ENCODE measurements at places on chromosomes 2 and 18. TPM values are rescaled to one million over a fixed set of nuclear protein-coding genes. Genes with fewer than 3 reads are reported as not detected.

DNA sequence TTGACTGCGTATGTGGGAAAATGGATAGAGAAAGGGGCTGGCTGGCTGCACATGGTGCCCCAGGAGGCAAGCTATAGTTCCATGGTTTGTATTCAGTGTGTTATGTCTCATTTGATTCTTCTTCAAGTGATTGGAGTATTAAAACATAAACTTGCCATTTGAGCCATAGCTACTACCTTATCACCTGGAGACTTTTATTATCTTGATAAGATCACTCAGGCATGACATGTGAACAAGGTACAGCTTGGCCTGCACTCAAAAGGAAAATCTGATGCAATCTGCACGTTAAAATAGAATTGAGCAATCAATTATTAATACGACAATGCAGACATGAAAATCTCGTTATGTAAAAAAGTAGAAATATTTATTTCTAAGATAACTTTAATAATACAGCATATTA, 116.9 kb downstream of the RND3 start:
- no peak overlapping the region for H3K4me3 ChIP-seq
- no peaks in the 10 kb centered on the region for H3K36me3 ChIP-seq
- H3K27ac ChIP-seq = no peak overlapping the region

GRCh38 chr2:176991411-176991810, 221.2 kb upstream of the HNRNPA3 start:
- DNase-seq = no peak
- H3K4me3 ChIP-seq = no peak overlapping the region
- H3K36me3 ChIP-seq = no peaks in the 10 kb centered on the region

GRCh38 chr2:182868054-182868796, 1.8 kb upstream of the FRZB start:
- no peaks in the 10 kb centered on the region for H3K36me3 ChIP-seq
- H3K4me1 ChIP-seq = peaks cover 9% of the 10 kb centered on the region
- H3K27ac ChIP-seq = peak overlapping the region; percentile 15
- no peak overlapping the region for H3K4me3 ChIP-seq
- DNase-seq = no peak

DNA sequence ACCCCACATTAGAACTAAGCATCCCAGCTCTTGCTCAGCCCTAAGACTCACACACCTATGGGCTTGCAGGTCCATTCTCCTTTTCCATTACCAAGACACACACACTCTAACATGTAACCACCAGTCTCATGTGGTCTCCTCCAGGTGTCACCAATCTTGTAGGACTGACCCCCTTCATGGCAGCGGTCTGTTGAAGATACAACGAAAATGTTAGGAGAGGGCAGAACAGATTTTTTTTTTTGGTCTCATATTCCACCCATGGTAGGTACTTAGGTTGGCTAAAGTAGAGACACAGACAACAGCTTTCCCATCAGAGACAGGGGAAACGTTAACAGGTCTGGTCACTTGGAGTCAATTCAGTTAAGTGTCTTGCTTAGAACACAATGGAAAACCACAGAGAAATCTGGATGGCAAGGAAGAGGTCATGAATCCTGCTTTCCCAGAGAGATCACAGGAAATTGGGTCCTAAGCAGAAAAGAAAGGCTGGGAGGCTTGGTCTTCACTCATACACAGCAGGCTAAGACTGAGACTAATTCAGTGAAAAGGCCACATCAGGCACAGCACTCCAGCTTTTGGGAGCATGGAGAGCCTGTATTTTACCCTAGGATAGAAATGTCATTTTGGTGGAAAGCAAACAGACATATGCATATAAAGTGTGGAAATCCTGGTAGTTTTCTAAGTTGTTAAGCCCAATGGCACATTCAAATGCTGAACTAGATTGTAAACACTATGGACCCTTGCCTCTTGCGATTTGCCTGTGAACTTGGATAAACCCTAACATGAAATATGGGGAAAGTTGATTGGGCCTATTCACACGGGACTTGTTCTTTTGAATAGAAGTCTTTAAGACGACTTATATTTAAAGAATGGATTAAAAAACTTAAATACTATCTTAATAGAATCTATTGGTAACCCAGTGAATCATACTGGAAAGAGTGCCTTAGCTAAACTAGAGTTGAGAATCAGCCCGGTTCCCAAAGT, 3.8 kb downstream of the FN1 start:
- peaks cover 2% of the 10 kb centered on the region for H3K27me3 ChIP-seq
- H3K36me3 ChIP-seq = no peaks in the 10 kb centered on the region
- H3K27ac ChIP-seq = no peak overlapping the region
- H3K4me3 ChIP-seq = no peak overlapping the region
- peaks cover 13% of the 10 kb centered on the region for H3K4me1 ChIP-seq

DNA sequence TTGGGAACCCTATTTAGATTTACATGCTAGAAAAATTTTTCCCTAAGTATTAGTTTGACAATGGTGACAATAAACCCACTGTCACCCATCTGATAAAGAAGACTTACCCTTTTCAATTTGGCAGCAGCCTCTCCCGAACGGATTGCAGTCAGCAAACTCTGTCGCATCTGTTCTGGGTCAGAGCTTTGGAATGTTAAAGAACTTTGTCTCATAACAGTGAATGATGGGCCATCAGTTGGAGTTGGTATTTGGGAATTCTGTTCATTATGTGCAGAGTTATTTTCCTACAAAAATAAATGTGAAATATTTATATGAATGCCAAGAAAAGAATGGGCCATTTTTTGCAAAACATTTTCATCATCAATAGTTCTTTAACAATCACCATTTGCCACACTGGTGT, 70.8 kb upstream of the GRB14 start:
- no peaks in the 10 kb centered on the region for H3K27me3 ChIP-seq
- H3K27ac ChIP-seq = no peak overlapping the region
- no peak overlapping the region for H3K4me3 ChIP-seq
- peaks cover 71% of the 10 kb centered on the region for H3K36me3 ChIP-seq

- H3K4me3 ChIP-seq = peak overlapping the region; percentile 33
- peaks cover 97% of the 10 kb centered on the region for H3K4me1 ChIP-seq
- no peaks in the 10 kb centered on the region for H3K36me3 ChIP-seq
These were observed 57.9 kb downstream of the NCK2 start for GRCh38 chr2:105802587-105802986.

- H3K4me3 ChIP-seq = no peak overlapping the region
- H3K27ac ChIP-seq = no peak overlapping the region
- no peaks in the 10 kb centered on the region for H3K4me1 ChIP-seq
- H3K27me3 ChIP-seq = no peaks in the 10 kb centered on the region
These were observed 75.4 kb upstream of the PGAP1 start for GRCh38 chr2:197001921-197002320.

DNA sequence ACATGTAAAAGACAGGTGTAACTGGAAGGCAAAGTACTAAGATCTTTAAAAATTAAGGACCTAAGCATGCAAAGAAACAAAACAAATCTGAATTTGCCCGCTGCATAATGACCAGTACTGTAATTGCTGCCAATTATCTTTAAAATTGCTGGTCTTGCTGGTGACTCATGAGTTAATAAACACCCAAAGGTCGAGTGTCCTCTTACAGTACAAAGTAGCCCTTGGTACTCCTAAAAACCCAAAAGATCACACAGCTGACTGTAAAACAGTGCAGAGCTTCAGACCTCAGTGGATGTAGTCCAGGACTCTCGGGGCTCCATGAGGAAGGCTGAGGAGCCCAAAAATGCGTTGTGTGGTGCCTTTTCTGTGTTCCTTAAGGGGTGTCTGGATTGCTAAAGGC, 308.7 kb downstream of the CNTNAP5 start:
- no peaks in the 10 kb centered on the region for H3K4me1 ChIP-seq
- no peak overlapping the region for H3K27ac ChIP-seq
- no peaks in the 10 kb centered on the region for H3K36me3 ChIP-seq
- H3K27me3 ChIP-seq = no peaks in the 10 kb centered on the region
- DNase-seq = no peak

- no peak overlapping the region for H3K27ac ChIP-seq
- no peaks in the 10 kb centered on the region for H3K36me3 ChIP-seq
- H3K27me3 ChIP-seq = no peaks in the 10 kb centered on the region
- H3K4me3 ChIP-seq = no peak overlapping the region
- no peaks in the 10 kb centered on the region for H3K4me1 ChIP-seq
- DNase-seq = no peak
These were observed 40.2 kb downstream of the SLC14A1 start for GRCh38 chr18:45764000-45764686.

- H3K27ac ChIP-seq = peak overlapping the region; percentile 99
- H3K27me3 ChIP-seq = no peaks in the 10 kb centered on the region
- H3K36me3 ChIP-seq = no peaks in the 10 kb centered on the region
- H3K4me1 ChIP-seq = peaks cover 62% of the 10 kb centered on the region
These were observed 611 bp upstream of the ITSN2 start for GRCh38 chr2:24360963-24361330.

DNA sequence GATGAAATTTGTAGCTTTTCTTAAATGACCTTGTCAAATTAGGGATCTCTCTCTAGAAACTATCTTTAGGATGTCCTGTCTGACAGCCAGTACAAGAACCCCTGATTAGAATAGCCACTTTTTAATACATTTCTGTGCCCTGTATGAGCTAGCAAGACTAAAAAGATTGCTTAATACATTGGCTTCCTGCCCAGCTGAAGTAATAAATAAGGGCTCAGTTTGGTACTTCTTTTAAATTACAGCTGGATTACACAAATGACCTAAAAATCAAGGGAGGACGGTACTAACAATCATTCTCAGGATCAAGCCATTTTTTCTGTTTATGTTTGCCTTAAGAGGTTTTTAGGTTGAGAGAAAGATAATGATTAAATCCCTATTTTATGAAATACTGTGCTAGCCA, 11.6 kb upstream of the OLA1 start:
- no peaks in the 10 kb centered on the region for H3K36me3 ChIP-seq
- H3K27me3 ChIP-seq = peaks cover 16% of the 10 kb centered on the region
- no peak for DNase-seq

The SGPP2 gene
- 2.2 TPM for total RNA-seq

The ANKZF1 gene
- total RNA-seq = 71.2 TPM

The FAM237A gene
- total RNA-seq = not detected

The BOLL gene
- total RNA-seq = not detected

The BCL11A gene
- 86.5 TPM for total RNA-seq

The TACR1 gene
- 0.13 TPM for total RNA-seq

The RAX gene
- total RNA-seq = not detected

All from spleen (tissue), 13 donors.